ENCODE measurements at places on chromosomes 3 and 15.

DNA sequence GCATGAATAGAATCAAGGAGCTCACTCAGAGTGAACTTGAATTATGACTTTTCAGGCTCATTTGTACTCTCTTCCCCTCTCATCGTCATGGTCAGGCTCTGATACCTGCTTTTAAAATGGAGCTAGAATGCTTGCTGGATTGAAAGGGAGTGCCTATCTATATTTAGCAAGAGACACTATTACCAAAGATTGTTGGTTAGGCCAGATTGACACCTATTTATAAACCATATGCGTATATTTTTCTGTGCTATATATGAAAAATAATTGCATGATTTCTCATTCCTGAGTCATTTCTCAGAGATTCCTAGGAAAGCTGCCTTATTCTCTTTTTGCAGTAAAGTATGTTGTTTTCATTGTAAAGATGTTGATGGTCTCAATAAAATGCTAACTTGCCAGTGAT, 9.6 kb downstream of the CCNDBP1 start:
- DNase-seq: no peak

- no peak for DNase-seq
Measured at GRCh38 chr15:36882487-36883131, 217.7 kb downstream of the MEIS2 start.

- DNase-seq: no peak
Measured at GRCh38 chr3:138890555-138891187, 55.9 kb upstream of the PIK3CB start.

- no peak for DNase-seq
Measured at GRCh38 chr3:129453732-129454131, 13.7 kb downstream of the IFT122 start.

GRCh38 chr15:33980159-33980558, 11.9 kb downstream of the CHRM5 start:
- DNase-seq: no peak

GRCh38 chr15:31010036-31010435, 18.6 kb upstream of the MTMR10 start:
- no peak for DNase-seq

DNA sequence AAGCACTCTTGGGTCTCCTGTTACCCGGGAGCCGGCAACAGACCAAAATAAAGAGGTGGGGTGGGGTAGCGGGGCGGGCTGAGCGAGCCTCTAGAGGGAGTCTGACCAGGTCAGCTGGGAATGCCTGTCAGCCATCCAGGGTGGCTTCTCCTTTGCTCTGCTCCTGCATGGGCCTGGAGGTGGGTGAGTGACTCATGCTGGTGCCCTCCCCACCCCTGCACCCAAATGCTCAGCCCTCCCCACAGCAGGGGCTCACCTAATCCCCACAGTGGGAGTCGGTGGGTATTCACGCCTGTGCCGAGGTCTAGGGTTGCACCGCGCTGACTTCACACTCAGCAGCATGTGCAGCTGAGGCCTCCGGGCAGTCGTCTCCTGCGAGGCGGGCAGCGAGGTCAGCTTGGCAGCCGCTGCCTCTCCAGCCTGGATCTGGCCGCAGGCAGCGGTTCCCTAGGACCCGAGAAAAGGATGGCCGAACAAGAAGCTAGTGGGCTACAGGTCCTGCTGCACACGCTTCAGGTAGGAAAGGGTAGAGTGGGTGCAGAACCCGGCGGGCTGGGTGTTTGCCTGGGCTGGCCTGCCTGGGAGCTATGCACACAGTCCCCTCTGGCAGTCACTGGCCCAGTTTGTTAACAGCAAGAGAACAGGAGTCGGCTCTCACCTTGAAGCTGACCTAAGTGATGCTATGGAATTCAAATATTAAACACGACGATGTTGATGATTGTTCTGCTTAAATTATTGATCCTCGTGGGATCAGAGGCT, at the start of gene AGBL1:
Gene AGBL1, plus strand, starts transcription at position 364 of the 759 bp plus-strand sequence.
- DNase-seq: no peak

GRCh38 chr15:65666257-65666656, 44.5 kb downstream of the SLC24A1 start:
- DNase-seq: no peak

Data from CD8-positive, alpha-beta memory T cell (primary cell).